Dermis microvascular lymphatic vessel endothelial cell (primary cell): ENCODE measurements at places on chromosomes 1 and 21. TPM values are rescaled to one million over a fixed set of nuclear protein-coding genes. Genes with fewer than 3 reads are reported as not detected.

AJAP1 gene
- under 0.01 TPM in 1 of 2 replicates, not detected in the other for total RNA-seq

DNA sequence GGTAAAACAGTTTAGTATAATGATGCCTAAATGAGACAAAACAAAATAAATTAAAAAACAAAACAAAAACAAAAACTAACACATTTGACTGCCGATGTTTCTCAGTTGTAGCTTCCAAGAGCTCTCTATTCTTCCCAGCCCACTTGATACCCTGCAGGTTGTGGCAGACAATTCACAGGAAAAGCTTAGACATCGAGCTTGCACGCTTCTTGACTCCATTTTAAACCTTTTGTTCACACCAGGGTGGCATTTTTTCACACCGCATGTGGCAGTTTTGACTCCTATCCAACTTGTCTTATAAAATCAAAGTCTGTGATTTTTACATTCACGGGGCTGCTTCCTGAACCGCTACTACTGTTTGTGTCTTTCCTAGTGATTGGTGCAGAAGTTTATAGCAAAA is 575.9 kb downstream of the USP25 start:
- DNase-seq = peak; percentile 47

DNA sequence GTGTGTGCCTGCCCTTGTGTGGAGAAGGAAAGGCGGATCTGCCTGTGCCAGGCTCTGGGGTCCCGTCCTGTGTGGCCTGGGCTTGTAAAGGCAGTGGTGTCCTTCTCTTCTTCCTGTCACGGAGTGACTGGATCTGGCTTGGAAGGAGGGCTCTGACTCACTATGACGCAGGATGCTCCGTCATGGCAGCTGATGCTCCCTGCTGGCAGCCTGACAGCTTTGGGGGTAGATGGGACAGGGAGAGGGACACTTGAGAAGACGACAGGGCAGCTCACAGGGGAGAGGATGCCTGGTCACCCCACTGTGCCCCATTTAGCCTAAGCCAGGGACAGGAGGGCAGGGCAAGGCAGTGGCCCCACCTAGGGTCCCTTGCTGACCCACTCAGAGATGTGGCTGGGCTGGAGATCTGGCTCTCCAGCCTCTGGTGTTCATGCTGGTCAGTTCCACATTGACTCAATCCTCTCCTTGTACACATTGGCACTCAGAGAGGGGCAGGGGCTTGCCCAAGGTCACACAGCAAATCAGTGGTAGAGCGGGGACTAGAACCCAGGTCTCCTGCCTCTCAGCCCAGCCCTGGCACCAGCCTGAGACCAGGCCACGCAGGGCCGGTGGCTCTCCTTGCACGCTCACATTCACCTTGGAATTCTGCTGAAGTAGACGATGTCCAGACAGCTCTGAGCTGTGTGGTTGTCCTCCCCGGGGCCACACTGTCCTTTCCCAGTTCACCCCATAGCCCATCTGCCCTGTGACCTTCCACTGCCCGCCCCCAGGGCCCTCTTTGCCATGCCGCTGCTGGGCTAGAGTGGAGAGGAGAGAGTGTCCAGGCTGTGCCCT is 2.8 kb upstream of the FAM131C start:
- DNase-seq = no peak

KCNJ6 gene
- total RNA-seq = not detected in 2 replicates

SPATA46 gene
- total RNA-seq = not detected in 2 replicates

- DNase-seq = no peak
Measured at GRCh38 chr1:65196926-65197325, 48.9 kb downstream of the AK4 start.

DNA sequence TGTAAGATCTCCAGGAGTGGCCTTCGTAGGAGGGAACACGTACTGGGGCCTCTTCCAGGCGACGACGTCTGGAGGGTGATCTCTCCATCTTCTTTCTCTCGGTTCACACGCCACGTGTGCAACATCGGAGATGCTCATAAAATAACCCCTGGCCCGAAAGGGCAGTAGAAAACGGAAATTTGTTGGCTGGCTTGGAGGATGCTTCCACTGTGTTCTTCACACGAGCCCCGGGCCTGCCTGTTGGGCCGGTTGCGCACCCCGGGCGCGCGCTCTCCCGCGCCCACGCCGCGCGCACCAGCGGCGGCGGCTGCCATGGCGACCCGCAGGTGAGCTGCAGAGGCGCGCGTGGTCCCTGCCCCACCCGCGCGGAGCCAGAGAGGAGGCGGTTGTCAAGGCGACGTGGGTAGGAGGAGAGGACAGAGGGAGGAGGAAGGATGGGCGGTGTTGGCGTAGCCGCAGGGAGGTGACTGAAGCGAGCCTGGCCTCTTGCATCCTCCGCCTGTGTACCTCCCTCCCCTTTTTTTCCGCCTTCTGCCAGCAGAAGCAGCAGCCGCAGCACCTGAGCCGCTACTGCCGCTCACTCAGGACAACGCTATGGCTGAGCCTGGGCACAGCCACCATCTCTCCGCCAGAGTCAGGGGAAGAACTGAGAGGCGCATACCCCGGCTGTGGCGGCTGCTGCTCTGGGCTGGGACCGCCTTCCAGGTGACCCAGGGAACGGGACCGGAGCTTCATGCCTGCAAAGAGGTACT is at the start of gene ELAPOR1:
ELAPOR1 (plus strand) TSS at position 526 of the 752 bp plus-strand sequence; CDS start at position 595, 69 bp downstream.
- no peak for DNase-seq

DNA sequence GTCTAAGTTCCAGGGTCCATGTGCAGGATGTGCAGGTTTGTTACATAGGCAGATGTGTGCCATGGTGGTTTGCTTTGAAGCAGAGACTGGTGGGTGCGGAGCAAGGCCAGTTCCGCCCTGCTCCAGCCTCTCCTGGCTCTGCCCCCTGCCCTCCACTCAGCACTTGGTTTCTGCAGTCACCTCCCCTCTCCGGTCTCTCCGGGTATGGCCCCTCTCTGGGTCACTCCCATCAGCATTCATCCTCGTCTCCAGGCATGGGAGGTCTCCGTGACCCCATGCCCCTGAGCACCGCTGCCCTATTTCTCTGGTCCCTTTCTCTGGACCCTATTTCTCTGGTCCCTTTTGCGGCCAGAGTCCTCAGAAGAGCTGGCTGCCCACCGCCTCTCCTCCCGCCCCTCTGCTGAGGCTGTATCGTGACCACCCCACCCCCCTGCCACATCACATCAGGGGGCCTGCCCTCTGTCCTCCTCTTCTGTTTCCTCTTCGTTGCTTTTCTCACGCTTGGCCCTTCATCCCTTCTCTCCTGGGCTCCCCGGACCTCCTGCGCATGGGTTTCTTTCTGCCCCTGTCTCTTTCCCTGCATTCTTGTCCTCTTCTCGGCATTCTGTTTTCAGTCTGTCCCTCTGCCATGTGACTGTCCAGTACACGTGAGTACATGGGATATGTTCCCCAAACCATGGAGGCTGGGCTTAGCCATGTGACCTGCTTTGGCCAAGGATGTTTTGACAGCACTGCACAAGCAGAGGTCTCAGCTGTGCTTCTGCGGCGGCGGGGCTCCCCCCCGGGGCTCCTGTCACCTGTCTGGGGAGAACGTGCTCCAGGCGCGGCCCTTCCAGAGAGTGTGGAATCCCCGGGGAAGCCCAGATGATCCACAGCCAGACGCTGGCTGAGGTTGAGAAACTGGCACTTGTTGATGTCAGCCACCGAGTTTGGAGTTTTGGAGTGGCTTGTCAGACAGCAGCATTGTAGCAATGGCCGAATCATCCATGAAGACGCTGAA is 54.4 kb upstream of the C1orf174 start:
- DNase-seq = no peak

- DNase-seq = no peak
Measured at GRCh38 chr1:209985002-209985401, 47.0 kb downstream of the SYT14 start.

- no peak for DNase-seq
Measured at GRCh38 chr1:42889264-42889663, 42.9 kb downstream of the ZNF691 start.

GRCh38 chr1:87428367-87428766 is 99.7 kb downstream of the LMO4 start:
- no peak for DNase-seq

AK5 gene
- total RNA-seq = 13.3 and 39.7 TPM in 2 replicates

HSD3B2 gene
- total RNA-seq = not detected in 2 replicates

DNA sequence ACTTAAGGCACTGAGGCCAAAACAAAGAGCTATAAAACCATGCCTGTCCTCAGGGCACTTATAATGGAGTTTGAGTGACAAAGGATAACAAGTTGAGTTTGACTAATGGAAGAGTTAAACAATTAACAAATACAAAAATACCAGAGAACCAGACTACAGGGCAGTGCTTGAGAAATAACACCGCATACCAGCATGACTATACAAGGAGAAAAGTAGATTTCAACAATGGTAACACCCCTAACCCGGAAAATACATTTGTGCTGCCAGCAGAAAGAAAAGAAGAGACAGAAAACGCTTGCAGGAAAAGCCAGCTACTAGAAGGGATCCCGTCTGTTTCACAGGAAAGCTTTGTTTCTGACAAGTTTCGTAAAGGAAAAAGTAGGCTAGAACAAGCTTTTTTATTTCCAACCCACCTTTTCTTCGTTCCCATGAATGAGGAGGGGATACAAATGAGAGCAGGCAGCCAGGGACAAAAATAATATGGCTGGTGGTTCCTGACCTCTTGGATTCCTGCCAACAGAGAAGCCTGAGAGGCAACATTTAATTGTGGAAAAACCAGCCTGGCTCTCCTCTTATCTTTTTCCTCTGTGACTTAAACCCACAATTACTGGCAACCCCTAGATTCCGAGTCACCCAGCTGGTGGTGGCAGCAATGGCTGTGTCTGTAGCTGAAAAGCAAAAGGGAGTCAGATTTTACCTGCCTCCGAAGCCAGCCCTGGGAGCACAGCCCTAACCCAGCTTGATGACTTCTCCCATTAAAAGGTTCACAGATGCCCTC is 56.5 kb downstream of the WLS start:
- DNase-seq = peak; percentile 97

SLC30A1 gene
- 27.9 and 35.3 TPM in 2 replicates for total RNA-seq

DNA sequence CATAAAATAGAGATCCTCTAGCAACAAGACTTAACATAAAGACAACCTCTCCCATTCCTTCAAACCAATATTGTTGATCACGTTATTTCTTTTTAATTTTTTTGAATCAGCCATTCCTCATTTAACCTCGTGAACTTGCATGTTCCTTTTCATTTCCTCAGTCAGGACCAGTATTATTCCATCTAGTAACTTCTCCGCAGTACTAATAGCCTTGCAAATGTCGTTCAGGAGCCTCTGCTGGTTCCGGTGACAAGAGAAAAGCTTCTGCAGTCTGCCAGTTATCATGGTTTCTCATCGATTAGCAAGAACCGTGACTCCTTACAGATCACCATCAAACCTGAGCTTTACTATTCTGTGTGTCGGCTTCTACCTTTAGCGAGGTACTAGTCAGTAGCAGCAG is 3.0 kb downstream of the APP start:
- DNase-seq = peak; percentile 55

DNA sequence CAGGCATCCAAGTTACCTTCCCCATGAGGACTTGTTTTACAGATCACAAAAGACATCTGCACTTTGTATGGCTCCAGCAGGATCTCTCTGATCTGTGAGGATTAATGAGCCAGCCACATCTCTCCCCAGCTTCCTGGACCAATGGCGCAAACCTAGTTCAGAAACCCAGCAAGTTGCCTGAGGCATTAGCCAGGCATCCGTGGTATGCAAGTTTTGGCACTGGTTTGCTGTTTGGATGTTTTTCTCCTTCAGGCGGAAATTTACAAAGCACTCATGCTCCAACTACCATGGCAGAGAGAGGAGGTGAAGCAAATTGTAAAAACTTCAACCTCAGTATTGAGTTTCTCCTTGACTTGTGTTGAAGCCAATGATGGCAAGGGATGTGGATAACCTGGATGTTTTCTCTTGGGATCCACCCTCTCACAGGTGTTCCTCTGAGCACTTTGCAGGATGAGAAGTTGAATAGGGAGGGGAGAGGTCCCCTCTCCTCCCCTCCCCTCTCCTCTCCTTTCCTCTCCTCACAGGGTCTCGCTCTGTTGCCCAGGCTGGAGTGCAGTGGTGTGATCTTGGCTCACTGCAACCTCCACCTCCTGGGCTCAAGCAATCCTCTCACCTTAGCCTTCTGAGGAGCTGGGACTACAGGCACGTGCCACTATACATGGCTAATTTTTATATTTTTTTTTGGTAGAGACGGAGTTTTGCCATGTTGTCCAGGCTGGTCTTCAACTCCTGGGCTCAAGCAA is 25.6 kb upstream of the ENO1 start:
- DNase-seq = peak; percentile 43

F3 gene
- total RNA-seq = 1.3 and 2.0 TPM in 2 replicates

DNA sequence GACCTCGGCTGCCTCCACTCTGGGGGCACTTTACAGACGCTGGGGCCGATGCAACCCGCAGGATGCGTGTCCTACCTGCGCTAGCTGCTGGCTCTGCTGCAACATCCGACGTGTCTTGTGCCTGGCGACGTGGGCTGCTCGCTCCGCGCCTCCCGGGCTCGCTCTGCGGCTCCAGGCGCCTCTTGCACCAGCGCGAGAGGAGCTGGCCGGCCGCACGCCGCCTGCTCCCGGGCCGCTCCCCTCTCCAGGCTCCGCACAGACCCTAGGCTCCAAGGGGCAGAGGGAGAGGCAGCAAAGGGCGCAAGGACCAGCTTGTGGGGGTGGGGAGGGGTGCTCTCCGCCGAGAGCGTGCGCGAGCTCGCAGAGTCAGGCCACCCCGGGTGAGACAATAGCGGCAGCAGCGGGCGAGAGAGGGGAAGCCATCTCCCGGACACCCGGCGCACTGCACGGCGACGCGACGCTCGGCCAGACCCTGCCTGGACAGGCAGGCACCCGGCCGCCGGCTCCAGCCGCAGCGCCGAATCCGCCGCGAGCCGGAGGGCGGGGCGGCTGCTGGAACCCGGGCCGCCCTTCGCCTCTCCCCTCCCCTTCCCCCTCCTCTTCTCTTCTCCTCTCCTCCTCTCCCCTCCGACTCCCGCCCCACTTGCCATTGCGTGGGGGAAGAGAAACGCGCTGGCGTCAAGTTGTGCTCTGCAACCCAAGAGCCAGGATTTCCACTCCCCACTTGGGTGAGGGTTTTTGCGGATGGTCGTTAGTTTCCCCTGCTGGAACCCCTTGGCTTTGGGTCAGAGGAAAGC is at the start of gene PIK3C2B:
PIK3C2B (minus strand) TSS at position 525 of the 797 bp plus-strand sequence. CDS start 25,003 bp downstream, outside the sequence.
- DNase-seq = no peak

DNA sequence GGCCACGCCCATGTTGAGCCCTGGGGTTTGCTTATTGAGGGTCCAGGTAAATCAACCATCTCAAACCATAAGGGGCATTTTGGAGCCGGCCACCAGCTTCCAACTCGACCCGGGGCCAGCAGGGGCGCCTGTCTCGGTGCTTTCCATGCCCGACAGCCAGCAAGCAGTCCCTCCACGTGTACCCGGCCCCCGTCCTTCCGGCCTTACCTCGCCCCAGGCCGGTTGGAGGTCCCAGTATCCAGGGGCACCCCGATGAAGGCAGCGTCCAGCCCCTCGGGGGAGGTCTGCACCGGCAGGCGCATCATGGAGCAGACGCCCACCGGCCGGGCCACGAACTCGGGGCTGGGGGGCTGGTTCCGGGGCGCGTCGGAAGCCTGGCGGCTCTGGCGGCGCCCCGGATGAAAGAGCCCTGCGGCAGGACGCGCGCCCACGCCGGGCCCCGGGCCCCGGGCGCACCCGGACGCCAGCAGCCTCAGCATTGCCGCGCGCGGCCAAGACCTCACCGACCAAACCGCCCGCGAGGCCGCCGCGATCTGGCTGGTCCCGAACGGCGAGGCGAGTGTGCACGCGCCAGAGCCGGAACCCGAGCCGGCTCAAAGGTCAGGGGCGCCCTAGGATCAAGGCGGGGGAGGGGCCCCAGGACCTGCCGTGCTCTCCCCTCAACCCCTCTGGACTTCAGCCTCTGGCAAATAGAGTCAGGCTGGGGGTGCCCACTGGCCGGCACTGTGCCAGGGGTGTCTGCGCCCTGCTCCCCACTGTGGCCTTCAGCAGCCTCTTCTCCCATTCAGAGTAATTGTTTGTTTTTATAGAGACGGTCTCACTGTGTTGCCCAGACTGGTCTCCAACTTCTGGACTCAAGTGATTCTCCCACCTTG is at the start of gene AGMAT:
AGMAT (minus strand) TSS at position 563 of the 875 bp plus-strand sequence; CDS start at position 479, 84 bp downstream.
- no peak for DNase-seq
